ENCODE measurements at places on chromosomes 5 and 9.

- no peak for DNase-seq
Measured at GRCh38 chr5:107533910-107534876, 136.5 kb downstream of the EFNA5 start.

DNA sequence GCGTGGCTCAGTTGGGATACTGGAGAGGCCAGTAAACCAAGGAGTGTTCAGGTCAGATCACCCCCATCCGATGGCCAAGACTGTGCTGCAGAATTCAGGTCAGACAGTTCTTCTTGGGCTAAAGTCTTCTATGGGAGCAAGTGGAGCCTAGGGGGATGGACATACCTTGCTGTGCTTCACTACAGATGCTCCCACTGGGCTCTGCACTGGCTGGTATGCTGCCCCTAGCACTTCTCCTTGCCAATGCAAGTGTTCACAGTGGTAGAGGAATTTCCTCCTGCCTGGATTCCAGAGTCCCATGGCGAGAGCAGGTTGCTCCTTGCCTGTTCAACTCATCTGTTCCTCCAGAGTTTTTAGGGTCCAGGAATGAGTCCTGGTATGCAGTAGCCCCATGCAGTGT is 134.2 kb upstream of the EDIL3 start:
- DNase-seq, result no peak

DNA sequence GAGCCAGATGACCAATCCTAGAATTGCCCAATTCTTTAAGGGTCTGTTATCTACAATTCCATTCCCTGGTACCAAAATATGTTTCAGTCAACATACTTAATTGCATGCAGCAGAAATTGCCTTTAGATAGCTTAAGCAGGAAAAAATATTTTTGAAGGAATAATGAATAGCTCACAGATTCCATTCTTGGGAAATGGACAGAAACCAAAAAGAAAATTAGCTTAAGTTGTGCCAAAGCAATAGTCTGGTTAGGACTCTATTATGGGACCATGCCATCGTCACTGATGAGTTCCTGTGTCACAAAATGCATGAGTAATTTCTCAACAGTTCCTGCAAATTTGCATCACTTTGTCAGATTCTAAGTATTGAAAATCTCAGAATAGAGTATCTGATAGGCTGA is 12.3 kb downstream of the ACTBL2 start:
- no peak for DNase-seq

GRCh38 chr9:123392802-123393201 is 36.8 kb downstream of the CRB2 start:
- no peak for DNase-seq

GRCh38 chr5:39138892-39139291 is 64.7 kb upstream of the RICTOR start:
- no peak for DNase-seq

GRCh38 chr9:114638404-114638803 is 19.2 kb downstream of the TEX53 start:
- no peak for DNase-seq

DNA sequence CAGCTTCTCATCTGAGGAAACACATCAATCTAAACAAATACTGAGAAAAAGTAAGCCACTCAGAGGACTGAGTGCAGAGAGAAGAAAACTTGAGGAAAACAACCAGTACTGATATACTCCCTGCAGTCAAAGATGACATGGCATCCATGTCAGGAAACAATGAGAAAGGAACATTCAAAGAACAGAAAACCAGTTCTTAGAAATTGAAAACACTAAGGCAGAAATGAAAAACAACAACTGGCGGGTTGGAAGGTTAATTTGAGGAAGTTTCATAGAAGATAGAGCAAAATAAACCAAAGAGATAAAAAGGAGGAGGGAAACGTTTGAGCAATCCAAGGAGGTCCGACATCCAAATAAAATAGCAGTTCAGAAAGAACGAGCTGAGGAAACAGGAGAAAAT is 475.2 kb downstream of the HINT1 start:
- DNase-seq, result no peak

- DNase-seq, result no peak
Measured at GRCh38 chr5:6755941-6756340, 42.7 kb downstream of the TENT4A start.

DNA sequence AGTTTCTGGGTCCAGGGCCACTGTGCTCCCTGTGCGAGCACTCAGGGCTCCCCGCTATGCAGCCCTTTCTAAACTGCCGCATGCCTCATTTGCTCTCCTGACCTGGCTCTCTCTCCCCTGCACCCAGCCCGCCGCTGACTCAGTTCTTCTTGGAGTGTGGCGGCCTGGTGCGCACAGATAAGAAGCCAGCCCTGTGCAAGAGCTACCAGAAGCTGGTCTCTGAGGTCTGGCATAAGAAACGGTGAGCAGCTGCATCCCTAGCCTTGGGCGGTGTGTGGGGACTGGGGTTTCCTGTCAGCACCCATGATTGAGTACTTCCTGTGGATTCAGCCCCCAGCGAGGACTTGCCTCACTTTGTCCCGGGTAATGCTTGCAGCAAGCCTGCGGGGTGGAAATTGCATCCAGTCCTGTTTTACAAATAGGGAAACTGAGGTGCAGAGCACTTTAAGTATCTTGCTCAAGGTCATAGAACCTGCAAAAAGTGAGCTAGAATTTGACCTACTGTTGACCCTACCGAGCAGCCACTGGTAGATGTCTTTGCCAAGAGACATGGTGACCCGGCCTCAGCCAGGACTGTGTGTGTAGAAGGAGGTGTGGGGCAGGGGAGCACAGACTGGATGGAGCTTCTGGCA is 27.9 kb downstream of the USP20 start:
- peak; percentile 74 for DNase-seq

- DNase-seq, result no peak
Measured at GRCh38 chr5:115295777-115296123, 704 bp downstream of the CCDC112 start.

GRCh38 chr5:80915716-80916115 is 44.4 kb upstream of the RASGRF2 start:
- no peak for DNase-seq

- no peak for DNase-seq
Measured at GRCh38 chr5:1093361-1093760, 18.5 kb downstream of the SLC12A7 start.

DNA sequence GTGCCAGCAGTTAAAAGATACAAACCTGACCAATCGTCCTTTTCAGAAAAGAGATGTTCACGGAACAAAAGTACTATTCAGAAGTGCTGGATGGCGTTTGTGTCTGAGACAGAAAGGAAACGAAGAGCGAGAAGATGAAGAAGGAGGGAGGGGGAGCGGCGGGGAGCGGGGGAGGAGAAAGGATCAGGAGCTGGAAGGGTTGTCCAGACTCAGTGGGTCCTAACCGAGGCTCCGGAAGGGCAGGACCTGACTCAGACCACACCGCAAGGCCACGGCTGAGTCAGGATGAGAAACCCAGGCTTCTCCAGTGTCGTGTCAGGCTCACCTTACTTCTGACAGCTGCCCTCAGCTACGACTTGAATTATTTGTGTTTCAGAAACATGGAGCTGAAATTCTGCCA is 46.2 kb downstream of the PAX5 start:
- no peak for DNase-seq

GRCh38 chr5:36040651-36041536 is 25.8 kb downstream of the UGT3A2 start:
- DNase-seq, result no peak

DNA sequence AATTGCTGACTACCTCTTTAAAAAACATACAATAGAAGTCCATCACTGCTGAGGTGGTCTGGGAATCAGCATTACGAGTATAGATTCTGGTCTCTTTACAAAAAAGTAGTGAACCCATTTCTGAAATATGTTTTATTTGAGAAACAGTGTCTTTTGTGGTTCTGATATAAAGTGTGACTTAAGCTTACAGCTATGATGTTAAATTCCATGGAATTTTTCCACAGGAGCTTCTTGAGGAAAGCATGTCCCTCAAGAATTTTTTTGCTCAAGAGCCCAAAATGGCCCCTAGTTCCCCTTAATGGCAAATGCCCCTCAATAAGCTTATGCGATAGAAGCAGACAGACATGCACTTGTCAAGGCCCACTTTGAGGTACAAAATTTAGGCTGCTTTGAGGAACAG is 265.7 kb downstream of the FAM170A start:
- no peak for DNase-seq

GRCh38 chr5:141691286-141691866 is 9.3 kb upstream of the ARAP3 start:
- no peak for DNase-seq

GRCh38 chr5:92741906-92742305 is 839.1 kb downstream of the NR2F1-AS1 start:
- DNase-seq, result no peak

GRCh38 chr5:157571357-157571827 is 4.2 kb downstream of the ADAM19 start:
- no peak for DNase-seq

DNA sequence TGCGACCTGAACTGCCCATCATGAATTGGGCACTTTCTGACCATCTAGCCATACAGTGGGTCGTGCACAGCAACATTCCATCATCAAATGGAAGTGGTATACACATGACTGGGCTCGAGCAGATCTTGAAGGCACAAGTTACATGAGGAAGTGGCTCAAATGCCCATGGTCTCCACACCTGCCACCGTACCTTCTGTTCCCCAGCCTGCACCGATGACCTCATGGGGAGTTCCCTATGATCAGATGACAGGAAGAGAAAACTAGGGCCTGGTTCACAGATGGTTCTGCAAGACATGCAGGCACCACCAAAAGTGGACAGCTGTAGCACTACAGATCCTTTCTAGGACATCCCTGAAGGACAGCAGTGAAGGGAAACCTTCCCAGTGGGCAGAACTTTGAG is 21.8 kb downstream of the MTMR12 start:
- DNase-seq, result no peak
